ENCODE measurements at places on chromosomes 1 and 21.

- DNase-seq = no peak
Observed at GRCh38 chr1:170520601-170521000, 11.4 kb upstream of the GORAB start.

DNA sequence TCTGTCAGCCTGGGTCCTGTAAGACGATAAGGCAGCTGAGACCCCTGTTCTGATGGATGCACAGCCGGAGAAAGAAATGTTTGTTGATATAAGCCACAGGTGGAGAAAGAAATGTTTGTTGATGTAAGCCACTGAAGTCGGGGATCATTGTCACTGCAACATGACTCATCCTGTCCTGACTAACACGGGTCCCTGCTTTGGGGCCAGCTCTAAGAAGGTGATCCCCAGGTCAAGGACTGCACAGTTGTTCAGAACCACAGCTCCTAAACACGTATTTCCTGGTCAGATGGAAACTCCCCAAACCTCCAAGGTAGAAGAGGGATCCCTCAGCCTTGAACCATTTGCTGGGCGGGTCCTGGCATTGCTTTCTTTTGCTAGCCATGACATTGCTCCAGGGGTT, 86.4 kb upstream of the IGSF21 start:
- no peak for DNase-seq

DNA sequence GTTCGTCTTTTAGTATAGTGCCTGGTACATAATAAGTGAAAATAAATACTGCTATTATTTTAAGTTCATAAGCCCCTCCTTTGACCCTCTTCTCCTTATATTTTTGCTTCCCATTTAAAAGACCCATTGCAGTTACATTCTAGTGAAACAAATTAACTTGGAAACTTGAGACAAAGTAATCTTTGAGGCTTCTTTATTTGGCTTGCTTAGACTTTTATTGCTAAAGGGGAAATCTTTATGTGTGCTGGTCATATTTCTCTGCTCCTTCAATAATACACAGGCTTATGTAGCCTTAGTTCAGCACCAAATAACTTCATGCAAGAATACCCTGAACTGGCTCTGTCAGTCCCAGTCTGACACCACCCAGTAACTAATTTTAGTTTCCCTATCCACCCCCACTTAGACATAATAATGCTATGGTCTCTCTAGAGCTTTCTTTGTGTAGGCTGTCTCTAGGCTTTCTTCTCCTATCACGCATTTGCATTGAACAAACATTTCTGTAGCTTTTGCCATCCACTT, 257.8 kb downstream of the OMA1 start:
- no peak for DNase-seq

GRCh38 chr1:53408013-53408754, 51.0 kb upstream of the DMRTB1 start:
- no peak for DNase-seq

DNA sequence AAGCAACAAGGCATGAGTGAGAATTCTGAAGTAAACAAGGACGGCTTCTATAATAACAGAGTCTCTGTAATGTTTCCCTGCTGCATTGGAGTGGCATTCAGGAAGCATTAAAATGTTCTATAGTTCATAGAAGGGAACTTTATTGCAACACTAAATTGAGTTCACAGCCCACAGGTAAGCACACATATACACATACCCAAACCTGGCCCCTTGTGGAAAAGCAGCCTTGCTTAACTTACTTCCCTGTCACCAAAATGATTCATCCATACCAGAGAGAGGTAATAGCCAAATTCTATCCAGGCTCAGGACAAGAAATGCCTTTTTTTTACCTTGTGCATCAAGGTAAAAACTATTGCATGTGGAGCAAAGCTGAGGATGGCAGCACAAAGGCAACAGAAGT, 241.4 kb downstream of the HHIPL2 start:
- DNase-seq = no peak

DNA sequence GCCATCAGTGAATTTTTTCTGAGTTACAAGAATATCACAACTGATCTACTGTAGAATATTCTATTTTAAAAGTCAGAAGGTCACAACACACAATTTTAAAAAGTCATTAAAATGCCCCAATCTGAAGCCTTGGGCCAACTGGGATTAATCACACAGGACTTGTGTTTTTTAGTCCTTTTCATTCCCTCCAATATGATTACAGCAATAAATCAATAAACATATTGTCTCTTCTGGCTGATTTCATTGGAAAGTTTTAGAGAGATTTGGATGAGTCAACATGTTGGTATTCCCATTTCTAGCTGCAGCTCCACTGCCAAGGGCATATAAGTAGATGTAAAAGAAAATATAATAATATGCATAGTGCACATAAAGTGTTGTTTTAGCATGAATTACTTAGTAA, 85.8 kb downstream of the NIBAN1 start:
- no peak for DNase-seq

GRCh38 chr21:43937891-43938309, 72.9 kb downstream of the AGPAT3 start:
- DNase-seq = no peak

GRCh38 chr1:154616659-154617345, 8.8 kb upstream of the ADAR start:
- no peak for DNase-seq

DNA sequence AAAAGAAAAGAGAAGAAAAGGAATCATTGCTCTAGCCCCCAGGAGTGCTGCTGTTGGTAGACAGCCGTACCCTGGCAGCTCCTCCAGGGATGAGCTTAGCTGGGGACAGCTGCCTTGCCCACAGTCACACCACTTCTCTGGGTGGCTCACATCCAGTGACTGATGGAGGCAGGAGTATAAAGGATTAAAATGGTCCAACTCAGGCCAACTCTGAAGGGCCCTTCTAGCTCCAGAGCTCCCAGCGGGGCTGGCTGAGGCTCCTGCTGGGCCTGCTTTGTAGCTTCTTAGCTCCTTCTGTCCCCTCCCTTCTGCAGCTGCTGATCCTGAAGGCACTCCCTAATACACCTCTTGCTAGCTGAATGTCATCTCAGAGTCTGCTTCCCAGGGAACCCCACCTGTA, 4.4 kb downstream of the CITED4 start:
- no peak for DNase-seq

DNA sequence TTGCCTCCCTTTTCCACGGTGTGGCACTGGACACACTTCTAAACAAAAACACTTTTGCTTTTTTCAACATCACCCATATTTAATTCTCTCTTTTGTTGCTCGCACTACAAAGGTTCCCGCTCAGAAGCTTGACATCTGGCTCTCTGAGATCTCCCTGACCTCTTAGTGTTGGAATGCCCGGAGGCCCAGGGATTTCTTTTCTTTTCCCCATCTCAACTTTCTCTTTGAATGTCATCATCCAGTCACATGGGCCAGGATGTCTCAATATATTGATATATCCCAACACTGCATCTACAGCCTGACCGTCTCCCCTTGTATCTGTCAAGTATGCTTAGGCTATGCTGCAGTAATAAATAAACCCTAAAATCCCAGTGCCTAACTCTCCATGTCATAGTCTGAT, 54.3 kb upstream of the DESI2 start:
- no peak for DNase-seq

- DNase-seq = no peak
Observed at GRCh38 chr1:109989506-109990301, 5.1 kb downstream of the AHCYL1 start.

GRCh38 chr1:218957971-218958370, 215.7 kb upstream of the LYPLAL1 start:
- no peak for DNase-seq

GRCh38 chr1:223245983-223246382, 102.9 kb upstream of the TLR5 start:
- no peak for DNase-seq

- DNase-seq = no peak
Observed at GRCh38 chr1:224753491-224753890, 137.4 kb downstream of the CNIH3 start.
